Activated naive CD4-positive, alpha-beta T cell treated with anti-CD3 and anti-CD28 coated beads, Interleukin-2, amount 10 ng/mL, durations not matched to agents 7 days and 5 days (primary cell): ENCODE measurements at places on chromosomes 2 and 18.

DNA sequence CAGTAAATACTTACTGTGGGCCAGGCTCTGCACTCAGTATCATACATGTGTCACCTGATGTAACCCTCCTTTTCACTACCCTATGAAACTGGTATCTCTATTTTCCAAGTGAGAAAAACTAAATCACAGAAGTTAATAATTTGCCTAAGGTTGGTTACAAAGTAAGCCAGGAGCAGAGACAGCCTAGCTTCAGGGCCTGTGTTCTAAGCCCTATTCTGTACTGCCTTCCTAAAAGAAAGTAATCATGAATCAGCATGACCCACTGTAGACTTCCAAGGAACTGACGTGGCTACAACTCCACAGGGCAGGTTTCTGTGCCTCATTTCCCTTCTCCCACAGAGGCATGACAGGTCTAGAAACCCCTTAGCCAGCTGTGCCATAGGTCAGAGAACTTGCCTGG is 14.3 kb downstream of the ZNF142 start:
- no peak for DNase-seq

GRCh38 chr18:8780227-8780626 is 74.9 kb downstream of the MTCL1 start:
- DNase-seq, result no peak

- no peak for DNase-seq
Observed at GRCh38 chr2:47810850-47811249, 27.9 kb downstream of the MSH6 start.

DNA sequence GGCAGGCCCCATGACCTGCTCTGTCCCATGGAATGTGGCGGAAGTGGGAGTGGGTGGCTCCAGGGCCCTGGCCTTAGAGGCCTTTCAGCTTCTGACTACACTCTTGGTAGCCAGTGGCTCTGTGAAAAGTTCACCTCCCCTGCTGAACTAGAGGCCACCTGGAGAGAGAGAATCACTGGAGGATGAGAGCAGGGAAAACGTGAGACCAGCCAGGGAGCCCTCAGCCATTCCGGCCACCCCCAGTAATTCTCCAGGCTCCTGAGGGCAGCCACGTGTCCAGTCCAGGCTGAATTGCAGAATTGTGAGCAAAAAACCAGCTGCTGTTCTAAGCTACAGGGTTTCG is 10.5 kb downstream of the COLEC12 start:
- DNase-seq, result no peak

- peak; percentile 80 for DNase-seq
Observed at GRCh38 chr18:111306-112014, 46.9 kb upstream of the USP14 start.

DNA sequence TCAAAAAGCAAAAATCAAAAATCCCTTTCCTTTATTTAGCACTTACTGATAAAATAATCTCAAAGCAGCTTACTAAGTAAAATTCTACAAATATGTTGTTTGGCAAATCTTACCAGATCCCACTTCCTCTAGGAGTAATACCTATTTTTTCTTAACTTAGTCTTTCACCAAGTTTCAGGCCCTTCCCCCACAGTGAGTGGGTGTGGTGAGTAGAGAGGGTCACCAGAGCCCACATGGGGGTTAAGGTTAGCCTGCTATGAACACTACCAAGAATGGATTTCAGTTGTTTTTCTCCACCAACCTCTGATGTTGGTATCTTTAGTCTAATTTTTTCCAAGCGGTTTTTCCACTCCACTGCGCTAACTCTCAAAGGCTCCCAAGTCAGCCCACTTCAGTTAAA is 23.2 kb downstream of the PIAS2 start:
- no peak for DNase-seq

DNA sequence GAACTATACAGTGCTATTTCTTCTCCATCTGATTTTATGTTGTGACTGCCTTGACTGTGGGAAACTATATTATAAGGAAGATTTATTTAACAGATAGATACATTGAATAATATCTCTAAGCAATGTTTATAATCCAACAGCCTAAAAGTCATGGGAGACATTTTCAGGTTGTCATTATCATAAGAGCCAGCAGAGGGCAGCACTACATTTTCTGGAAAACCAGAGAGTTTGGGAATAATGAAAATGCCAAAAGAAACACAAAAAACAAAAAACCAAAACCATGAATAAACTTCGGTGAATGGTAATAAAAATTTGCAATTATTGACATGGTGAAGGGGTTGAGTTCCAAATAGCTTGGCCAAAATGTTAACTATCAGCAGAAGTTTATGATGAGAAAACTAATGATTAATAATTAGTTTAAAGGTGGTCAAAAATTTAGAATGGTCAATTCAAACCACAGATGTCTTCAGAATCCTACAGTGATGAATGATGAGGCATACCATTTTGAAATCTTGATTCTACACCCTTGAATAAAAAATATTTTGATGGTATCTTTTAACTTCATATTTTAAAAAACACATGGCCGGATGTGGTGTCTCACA is 4.7 kb downstream of the EEF1B2 start:
- peak; percentile 40 for DNase-seq

- DNase-seq, result no peak
Observed at GRCh38 chr2:158009399-158009798, 92.3 kb upstream of the UPP2 start.

DNA sequence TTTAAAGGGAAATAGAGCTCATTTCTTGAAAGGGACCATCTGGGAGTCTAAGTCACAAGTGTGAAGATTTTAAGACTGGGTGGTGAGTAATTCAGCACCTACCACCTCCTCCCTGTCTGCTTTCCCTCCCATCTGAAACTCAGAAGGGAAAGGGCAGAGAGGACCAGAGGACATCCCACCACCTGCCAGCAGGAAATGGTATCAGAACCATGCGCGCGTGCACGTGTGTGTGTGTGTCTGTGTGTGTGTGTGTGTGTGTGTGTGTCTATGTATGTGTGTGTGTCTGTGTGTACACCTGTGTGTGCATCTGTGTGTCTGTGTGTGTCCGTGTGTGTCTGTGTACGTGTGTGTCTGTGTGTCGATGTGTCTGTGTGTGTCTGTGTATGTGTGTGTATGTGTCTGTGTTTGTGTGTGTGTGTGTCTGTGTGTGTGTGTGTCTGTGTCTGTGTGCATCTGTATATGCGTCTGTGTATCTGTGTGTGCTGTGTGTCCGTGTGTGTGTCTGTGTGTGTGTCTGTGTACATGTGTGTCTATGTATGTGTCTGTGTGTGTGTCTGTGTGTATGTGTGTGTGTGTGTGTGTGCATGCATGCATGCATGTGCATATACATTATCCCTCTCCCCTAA is 76.8 kb downstream of the ZFP36L2 start:
- peak; percentile 61 for DNase-seq

DNA sequence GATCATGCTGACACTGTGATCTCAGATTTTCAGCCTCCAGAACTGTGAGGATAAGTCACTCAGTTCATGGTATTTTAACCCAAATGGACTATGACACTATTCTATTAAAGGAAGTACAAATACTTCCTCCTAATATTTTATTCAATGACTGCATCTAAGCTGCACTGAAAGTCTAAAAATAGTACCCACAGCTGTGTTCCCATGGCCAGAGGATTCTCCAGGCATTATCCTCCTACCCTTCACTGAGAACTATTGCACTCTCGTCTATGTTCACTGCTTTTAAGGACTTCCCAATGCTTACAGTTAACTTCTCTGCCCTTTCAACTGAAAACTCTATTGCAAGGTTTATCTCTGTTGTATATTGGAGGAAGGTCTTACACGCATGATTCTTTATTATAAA is 15.2 kb downstream of the LRATD1 start:
- no peak for DNase-seq

GRCh38 chr2:1772471-1773267 is 28.4 kb upstream of the PXDN start:
- no peak for DNase-seq

- no peak for DNase-seq
Observed at GRCh38 chr18:5095239-5095638, 101.8 kb downstream of the AKAIN1 start.

- DNase-seq, result peak; percentile 36
Observed at GRCh38 chr2:233049194-233049761, 10.9 kb upstream of the INPP5D start.

GRCh38 chr2:227860221-227860641 is 11.2 kb upstream of the DAW1 start:
- no peak for DNase-seq

- no peak for DNase-seq
Observed at GRCh38 chr18:31778391-31778950, 17.8 kb upstream of the SLC25A52 start.

DNA sequence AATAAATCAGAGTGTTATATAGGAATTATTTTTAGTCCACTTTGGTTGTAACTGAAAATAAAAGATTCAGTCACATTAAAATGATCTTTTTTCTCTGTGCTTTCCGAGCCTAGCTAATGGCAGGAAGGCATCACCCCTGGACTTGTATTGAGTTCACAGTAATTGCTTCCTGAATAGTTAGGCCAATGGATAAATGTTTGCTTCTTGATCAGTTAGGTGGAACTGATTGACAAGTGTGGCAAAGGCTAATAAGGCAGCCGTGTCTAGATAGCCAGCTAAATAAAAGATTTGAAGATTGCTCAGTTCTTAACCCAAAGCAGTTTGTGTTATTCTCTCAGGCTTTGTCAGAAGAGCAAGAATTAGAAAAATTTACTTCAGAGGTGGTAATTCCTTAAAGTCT is 20.8 kb downstream of the FAM171B start:
- DNase-seq, result no peak

GRCh38 chr18:77737405-77737804 is 487.8 kb downstream of the GALR1 start:
- no peak for DNase-seq

DNA sequence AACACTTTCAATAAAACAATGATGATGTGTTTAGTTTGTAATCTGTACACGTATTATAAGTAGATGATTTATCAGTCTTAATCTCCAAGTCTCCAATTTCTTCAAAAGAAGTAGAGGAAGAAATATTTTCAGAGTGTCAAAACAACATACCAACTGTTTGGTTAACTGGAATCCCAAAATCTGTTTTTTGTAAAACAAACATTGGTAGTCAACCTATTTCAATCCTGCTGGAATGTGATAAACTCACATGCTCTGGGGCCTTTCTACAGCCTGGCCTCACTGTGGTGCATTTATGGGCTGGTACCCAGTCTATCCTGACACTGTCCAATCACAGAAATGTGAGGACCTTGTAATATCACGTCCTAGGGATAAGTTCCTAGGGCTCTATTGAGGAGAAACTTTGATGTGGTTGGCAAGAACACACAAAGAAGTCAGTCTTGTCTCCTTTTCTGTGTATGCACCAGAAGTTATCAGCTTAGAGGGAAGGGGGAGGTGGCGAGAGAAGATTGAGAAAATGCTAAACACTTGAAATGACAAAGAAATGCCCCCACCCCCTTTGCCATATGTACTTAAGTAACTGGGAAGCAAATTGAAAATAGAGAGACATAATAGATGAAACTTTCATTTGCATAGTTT is 47.2 kb downstream of the PRKRA start:
- no peak for DNase-seq

- DNase-seq, result no peak
Observed at GRCh38 chr2:77228391-77228790, 293.8 kb downstream of the LRRTM4 start.
